ENCODE measurements at places on chromosomes 6 and 20.

- DNase-seq, result no peak
Observed at GRCh38 chr6:170434821-170435155, 118.3 kb downstream of the PSMB1 start.

GRCh38 chr6:13327691-13328075 is 654 bp downstream of the TBC1D7 start:
- no peak for DNase-seq

GRCh38 chr20:21272679-21273078 is 30.5 kb upstream of the XRN2 start:
- DNase-seq, result no peak

DNA sequence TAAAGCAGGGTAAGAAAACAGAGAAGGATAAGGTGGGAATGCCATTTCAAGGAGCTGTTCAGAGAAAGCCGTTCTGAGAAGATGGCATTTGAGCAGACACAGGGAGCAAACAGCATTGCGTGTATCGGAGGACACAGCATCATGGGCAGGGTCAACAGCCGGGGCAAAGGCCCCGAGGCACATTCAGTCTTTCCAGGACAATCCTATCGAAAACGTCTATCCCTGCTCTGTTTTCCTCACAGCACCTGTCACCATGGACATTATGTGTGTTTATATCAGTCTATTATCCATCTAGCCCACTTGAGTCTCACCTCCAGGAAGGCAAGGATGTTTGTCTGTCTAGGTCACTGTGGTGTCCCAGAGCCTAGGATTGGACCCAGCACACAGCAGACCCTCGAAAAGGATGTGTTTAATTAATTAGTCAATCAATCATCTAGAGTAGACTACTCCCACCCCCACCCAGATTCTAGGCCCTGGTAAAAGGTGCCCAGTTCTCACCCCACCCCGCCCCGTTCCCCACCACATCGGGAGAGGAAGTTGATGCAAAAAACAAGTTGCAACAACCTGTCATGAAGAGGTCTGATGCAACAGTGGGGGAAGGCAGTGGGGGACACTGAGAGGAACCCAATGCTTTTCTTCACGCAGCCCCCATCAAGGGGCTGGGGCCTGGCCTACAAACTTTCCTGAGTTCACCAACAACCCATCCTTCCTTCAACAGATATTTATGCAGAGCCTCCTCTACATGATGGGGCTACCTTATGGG is 66.6 kb downstream of the PREX1 start:
- DNase-seq, result peak; percentile 38

- DNase-seq, result no peak
Observed at GRCh38 chr6:28105245-28105639, 19.2 kb upstream of the ZSCAN16 start.

- peak; percentile 73 for DNase-seq
Observed at GRCh38 chr6:402901-403658, 11.5 kb downstream of the IRF4 start.
